ENCODE measurements at places on chromosomes 2 and 18.

- no peak for DNase-seq
Observed at GRCh38 chr2:234674781-234675201, 177.9 kb upstream of the ARL4C start.

- no peak for DNase-seq
Observed at GRCh38 chr2:180761224-180761623, 219.2 kb upstream of the UBE2E3 start.

DNA sequence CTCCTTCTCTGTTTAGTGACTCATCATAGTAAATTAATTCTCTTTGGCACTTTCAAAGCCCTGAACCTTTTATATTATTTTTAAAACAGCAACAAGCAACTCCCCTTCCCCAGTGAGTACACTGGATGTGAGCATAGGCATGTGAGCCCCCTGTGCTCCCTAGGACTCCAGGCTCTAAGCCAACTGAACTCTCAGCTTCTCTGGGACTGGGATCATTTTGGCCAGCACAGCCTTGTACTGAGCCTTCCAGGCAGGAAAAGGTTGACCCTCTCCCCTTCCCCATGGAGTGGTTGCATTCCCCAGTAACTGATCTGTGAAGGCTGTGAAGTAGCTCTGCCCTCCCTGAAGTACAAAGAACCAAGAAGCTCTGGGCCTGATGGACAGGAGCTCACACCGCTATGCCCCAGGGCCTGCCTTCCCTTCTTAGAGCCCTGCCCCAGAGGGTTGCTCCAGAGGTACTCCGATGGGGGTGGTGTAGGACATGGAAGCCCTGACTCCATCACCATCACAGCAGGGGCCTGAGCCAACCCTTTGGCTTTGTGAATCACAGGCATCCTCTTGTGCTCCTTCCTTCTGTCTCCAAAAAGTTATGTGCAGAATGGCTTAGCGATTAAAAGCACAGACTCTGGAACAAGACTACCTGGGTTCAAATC lies 57.8 kb downstream of the ADD2 start:
- no peak for DNase-seq

GRCh38 chr2:178951266-178952006 lies 98.5 kb downstream of the CCDC141 start:
- no peak for DNase-seq

- no peak for DNase-seq
Observed at GRCh38 chr2:8586457-8587051, 95.3 kb upstream of the ID2 start.

DNA sequence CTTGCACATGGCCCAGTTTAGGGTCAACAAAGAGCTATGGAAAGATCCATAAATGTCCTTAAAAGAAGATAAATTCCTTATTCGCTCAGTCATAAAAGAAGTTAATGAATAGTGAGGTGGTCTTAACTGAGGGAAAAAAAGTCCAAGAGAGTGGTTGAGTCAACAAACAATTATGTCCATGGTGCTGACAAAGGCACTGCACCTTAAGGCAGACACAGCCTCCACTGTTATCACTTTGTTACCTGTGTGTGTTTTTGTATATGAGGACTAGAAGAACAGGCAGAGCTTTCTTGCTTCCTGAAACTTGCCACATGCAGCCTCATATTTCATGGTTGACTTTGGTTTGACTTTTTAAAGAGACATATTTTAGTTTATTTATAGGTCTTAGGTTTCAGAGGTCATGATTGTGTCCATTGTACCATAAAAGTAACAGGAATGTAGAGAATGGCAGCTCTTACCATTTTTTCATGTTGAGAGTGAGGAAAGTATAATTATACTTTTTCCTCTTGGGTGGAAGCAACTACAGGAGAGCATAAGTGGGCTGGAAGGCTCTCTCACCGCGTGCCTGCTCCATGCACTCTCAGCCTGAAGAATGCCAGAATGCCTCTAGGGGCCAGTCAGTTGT lies 93.6 kb downstream of the XRCC5 start:
- no peak for DNase-seq

- no peak for DNase-seq
Observed at GRCh38 chr2:147490401-147491261, 354.2 kb upstream of the ACVR2A start.

- DNase-seq, result no peak
Observed at GRCh38 chr2:208306291-208306690, 40.2 kb downstream of the PIKFYVE start.

- no peak for DNase-seq
Observed at GRCh38 chr2:200168641-200169555, 137.6 kb upstream of the SPATS2L start.

Measured in omental fat pad (tissue), 4 donors.